ENCODE measurements at places on chromosomes 13 and 19.
A peak's percentile ranks its signal among the peaks of the same experiment; 100 is the strongest.

GRCh38 chr13:110449219-110450015 is 112.1 kb downstream of the RAB20 start:
- no peak for DNase-seq

DNA sequence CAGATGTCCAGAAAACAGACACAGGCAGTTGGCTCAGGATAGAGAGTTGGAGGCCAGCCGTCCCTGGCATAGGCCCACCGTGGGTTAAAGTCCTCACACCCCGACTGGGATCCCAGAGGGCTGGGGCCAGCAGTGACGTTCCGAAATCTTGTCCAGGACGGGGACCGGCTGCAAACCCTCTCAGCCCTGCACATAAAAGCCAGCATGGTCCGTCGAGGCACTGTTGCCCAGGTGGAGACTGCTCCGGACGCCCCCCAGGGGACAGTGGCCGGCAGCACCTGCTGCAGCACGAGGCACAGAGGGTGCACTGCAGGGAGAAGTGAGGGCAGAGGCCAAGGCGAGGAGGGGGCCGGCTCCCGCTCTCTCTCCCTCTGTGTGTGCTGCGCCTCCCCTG is 4.3 kb upstream of the IFNL2 start:
- no peak for DNase-seq

- DNase-seq, result no peak
These were observed 246.5 kb upstream of the ARGLU1 start for GRCh38 chr13:106814463-106814862.

- no peak for DNase-seq
These were observed 314.9 kb downstream of the COG6 start for GRCh38 chr13:39970177-39970846.

GRCh38 chr19:18833849-18834643 is 2.3 kb downstream of the UPF1 start:
- DNase-seq, result no peak

DNA sequence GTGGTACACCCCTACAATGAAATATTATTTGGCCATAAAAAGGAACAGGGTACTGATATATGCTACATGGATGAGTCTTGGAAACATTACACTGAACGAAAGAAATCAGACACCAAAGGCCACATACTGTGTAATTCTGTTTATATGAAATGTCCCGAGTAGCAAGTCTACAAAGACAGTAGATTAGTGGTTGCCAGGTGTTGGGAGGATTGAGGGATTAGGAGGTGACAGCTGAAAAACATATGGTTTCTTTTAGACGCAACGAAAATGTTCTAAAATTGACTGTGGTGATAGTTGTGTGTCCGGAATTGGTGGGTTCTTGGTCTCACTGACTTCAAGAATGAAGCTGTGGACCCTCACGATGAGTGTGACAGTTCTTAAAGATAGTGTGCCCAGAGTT is 35.1 kb downstream of the IL17D start:
- no peak for DNase-seq

DNA sequence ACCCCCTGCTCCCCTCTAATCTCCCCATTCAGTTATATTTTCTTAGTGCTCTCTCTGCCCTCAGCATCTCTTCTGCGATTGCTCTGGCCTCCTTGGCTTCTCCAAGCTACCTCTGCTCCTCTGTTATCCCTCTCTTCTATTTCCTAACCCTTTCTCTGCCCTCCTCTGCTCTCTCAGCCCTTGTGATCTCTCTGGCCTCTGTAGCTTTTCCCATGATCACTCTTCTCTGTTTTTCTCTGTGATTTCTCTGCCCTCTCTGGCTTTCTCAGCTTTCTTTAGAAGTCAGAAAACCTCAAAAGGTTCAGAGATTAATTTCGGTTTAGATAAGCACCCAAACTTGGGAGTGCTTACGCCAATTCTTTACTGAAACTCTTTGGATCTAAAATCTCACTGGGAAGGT is 795.0 kb downstream of the DIAPH3 start:
- no peak for DNase-seq

DNA sequence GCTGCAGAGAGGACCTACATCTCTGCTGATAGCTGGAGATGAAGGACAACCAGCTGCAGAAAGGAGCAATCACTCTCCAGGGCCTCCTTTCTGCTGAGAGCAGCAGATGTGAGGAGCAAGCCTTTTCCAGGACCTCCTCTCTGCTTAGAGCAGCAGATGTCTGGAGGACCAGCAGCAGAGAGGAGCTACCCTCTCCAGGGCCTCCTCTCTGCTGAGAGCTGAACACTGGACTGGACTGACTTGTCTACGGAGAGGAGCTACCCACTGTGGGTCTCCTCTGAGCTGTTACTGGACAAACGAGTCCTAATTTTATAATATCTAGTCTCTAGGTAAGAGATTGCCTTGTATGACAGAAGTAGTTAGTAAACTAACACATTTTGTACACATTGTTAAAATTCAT is 40.8 kb upstream of the FLT1 start:
- no peak for DNase-seq

DNA sequence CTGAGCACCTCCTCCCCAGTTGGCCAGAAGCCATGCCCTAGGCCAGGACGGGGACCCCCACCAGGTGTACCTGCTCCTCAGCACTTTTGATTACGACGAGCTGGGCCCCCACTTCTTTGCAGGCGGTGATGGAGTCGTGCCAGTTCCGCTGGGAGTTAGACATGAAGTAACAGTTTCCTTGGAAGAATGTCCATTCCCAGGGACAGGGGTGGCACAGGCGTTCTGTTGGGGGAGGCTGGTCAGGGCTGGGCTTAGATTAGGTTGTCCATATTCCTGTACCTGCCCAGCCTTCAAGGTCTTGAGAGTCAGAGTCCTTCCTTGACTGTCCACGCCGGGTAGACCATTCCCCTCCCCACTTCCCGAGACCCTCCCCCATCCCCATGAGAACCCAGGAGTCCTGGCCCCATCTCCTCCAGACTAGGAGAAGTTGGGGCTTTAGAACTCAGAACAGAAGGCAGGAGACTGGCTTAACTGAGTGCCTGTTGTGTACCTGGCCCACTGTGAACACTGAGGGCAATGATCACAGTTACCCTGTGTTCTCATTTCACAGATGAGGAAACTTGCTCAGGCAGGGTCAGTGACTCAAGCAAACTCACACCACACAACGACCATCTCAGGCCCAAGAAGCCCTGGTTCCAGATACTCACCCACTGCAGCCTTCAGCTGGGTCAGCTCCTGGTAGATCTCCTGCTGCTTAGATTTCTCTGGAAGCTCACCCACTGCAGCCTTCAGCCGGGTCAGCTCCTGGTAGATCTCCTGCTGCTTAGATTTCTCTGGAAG is 2.3 kb downstream of the CD209 start:
- DNase-seq, result no peak

GRCh38 chr19:35773020-35773806 is 2.2 kb upstream of the ARHGAP33 start:
- no peak for DNase-seq

GRCh38 chr13:35780613-35781012 is 304.1 kb upstream of the MAB21L1 start:
- no peak for DNase-seq

- no peak for DNase-seq
These were observed 248.0 kb downstream of the MAB21L1 start for GRCh38 chr13:35228536-35228935.

DNA sequence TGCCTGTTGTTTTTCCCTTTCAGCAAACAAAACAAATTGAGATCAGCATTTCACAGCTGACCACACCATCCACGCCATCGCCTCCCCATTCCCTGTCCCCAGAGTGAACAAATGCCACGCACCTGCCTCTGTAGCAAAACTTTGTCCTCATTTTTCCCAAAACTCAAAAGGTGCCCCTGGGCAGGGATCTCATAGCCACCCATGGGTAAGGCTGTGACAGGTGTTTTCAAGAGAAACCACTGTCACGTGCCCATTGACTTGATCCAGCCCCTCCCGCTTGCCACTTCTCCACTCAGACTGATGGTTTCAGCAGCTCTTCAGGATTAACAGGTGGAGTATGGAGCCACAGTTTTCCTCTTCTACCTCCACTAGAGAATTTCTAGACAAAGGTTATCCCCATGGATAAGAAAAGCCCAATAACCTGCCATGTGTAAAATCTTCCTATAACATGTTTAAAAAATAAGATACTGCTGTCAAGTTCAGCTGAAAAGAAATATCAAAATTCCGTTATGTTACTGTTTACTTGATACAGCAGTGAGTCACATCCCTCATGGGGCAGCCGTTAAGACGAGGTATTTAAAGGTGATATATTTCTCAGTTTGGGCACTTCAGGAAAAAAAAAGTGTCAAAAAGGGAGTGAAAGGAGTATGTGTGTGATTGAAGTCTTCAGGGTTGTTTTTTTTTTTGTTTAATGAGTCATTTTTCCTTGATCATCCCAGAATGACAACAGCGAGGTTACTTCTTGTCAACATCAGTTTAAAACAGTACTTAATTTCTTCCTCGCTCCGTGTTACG is 63.5 kb upstream of the GPR183 start:
- DNase-seq, result no peak

GRCh38 chr13:30559274-30559673 is 58.4 kb upstream of the USPL1 start:
- no peak for DNase-seq

- DNase-seq, result no peak
These were observed 350.9 kb upstream of the TMTC4 start for GRCh38 chr13:101025519-101025918.

DNA sequence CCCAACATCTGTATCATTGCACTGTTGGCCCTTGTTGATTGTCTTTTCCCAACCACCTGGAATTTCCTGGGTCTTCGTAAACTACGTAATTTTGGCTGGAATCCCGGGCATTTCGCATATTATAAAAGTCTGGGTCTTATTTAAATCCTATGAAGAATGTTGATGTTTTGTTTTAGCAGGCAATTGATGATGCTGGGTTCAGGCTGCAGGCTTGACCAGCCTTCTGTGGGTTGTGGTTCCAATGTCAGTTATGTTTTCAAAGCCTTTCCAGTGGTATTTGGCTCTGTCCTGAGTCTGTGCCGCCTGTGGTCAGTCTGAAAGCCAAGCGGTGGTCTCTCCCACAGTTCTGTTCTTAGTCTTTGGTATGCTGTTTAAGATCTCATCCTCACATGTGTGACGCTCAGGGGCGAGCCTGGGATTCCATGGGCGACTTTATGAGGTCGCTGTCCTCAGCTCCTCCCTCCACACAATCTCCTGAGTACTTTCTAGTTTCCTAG is 12.4 kb downstream of the SLC35E1 start:
- no peak for DNase-seq

DNA sequence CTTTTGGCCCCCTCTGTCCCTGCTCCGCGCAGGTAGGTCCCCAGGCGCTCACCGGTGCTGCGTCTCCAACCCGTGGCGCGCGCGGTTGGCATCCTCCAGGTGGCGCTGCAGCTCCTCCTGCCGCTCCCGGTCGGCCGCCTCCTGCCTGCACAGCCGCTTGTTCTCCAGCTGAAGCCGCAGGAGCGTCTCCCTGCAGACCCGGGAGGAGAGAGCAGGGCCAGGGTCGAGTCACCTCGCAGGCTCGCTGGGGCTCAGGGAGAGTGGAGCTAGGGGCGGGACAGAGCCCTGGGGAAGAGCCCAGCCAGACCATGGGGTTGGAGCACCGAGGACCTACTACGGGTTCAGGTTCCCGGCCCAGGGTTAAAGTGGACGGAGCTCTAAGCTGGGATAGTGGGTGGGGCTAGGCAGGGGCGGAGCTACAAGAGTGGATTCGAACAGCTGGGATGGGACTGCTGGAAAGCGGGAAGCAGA is 9.3 kb downstream of the HOOK2 start:
- DNase-seq, result no peak

DNA sequence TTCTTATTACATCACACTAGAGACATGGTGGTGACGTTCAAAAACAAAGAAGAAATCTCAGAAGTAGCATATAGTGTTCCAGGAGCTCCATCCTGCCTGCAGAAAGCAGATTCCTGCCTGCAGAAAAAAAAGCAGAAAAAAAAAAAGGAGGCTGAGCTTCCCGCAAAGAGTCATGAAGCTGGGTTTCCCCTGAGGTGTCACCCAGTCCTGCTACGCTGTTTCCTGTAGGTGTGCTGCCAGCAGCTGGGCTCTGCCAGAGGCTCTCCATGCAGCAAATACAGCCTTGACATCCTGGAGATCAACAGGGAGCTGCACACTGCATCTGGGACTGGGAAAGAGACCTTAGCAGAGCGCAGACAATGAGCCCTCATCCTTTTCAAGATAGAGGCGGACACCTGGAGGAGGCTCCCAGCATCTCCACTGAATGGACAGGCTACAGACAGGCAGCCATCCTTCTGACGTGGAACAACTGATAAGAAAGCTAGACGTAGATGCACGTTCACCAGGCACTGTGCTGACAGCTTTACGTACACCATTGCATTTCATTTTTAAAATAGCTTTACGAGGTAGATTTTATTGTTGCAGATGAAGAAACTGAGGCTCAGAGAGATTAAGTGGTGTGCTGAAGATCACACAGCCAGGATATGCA is 350.9 kb downstream of the FOXO1 start:
- DNase-seq, result no peak

GRCh38 chr13:90105849-90106496 is 1241.5 kb upstream of the MIR17HG start:
- DNase-seq, result no peak

GRCh38 chr19:16030964-16031871 is 45.1 kb upstream of the TPM4 start:
- no peak for DNase-seq

- peak; percentile 47 for DNase-seq
These were observed 51.7 kb upstream of the KLF2 start for GRCh38 chr19:16272945-16273344.

DNA sequence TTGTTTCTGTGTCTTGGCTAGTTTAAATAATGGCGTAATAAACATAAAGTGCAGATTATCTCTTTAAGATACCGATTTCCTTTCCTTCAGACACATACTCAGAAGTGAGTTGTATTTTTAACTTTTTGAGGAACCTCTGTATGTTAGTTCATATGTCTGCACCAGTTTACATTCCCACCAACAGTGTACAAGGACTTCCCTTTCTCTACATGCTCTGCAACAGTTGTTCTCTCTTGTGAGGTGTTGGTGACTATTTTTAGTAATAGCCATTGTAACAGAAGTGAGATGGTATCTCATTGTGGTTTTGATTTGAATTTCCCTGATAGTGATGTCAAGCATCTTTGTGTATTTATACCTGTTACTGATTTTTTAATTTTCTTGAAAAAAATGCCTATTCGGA is 418.6 kb downstream of the UQCRFS1 start:
- DNase-seq, result no peak

- no peak for DNase-seq
These were observed 703 bp upstream of the FBL start for GRCh38 chr19:39846678-39847486.

DNA sequence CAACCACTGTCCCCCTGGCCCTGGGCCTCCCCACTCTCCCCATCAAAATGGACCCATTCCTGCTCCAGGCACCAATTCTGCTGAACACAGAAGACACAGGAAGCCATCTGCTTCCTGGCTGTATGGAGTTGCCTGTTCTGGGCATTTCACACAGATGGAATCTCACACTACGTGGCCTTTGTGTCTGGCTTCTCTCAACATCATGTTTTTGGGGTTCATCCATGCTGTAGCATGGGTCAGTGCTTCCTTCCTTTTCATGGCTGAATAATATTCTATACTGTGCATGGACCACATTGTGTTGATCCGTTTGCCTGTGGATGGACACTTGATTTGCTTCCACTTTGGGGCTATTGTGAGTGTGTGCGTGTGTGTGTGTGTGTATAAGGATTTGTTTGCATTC is 15.0 kb upstream of the KLF2 start:
- DNase-seq, result no peak

Measured in amygdala (tissue), 56 donors.